ENCODE measurements at places on chromosomes 1 and 21.

DNA sequence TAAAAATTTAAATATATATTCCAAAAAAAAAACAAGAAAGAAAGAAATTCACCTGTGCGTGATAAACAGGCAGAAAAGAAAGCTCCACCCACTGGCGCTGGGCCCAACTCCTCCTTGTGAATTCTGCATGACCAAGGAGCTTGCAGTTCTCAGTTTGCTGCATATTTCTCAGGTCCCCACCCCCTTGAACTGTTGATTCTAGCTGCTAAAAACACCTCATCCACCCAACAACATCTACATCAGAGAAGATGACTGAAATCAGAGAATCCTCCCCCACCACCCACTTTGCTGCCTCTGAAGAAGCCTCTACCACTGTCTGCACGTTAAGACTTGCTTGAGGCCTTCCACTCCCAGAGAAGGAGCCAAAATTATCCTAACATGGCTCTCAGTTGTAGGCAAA is 104.8 kb downstream of the RGS2 start:
- DNase-seq: no peak

DNA sequence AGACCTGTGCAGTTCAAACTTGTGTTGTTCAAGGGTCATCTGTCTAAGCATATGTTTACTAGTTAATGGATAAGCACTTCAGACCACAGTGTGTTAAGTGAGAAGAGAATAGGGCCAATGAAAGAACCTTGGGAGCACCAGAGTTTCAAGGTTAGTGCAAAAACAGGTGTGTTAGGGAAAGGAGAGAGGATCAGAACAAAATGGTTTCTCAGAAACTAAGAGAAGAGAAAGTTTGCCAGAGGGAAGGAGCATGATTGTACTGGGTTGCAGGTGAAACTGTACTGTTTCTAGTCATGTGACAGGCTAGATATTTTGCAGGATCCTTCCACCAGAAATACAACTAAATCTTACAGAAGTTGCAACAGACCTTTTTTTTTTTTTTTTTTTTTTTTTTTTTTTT is 23.3 kb downstream of the RPRD2 start:
- DNase-seq: no peak

- no peak for DNase-seq
Measured at GRCh38 chr21:27954543-27955165, 987.8 kb upstream of the ADAMTS5 start.

- DNase-seq: no peak
Measured at GRCh38 chr1:75328691-75329090, 194.5 kb downstream of the LHX8 start.

GRCh38 chr1:3014443-3015268 is 6.6 kb upstream of the ACTRT2 start:
- no peak for DNase-seq

- no peak for DNase-seq
Measured at GRCh38 chr1:211829343-211830054, 1.1 kb downstream of the LPGAT1 start.

DNA sequence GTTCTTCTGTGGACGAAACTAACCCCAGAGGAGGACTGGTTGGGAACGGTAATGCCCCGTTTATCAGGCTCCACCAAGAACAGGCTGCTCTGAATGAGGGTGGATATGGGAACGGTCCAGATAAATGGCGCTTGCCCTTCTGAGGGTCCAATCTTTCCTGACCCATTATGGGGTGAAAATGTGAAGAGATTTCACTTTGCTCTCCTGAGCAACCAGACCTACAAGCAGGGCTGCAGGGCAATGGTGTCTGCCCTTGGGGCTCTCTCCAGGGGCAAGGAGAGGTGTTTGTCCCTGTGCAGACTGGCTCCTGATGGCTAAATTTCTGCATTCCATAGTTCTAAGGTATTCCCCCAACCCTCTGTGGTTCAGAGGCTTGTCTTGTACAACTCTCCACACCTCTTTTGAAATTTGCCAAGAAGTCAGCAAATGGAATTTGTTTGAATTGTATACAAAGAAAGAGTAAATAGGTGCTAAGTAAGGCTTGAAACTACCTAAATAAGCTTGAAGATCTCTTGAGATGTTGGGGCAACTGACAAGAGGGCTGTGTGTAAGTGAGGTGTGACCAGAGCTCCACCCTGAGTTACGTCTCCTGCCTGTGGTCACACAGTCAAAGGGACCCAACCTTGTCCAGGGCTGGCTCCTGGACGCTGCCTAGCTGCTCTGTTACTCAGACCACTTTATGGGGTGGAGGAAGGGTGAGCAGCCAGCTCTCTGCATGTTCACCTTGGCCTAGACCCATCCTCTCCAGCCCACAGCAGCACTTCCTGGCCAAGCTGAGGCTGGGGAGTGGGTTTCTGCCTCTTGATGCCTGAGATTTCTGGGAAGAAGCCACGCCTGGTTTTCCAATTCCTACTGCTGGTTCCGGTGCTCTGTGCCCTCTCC is 24.8 kb downstream of the SLC2A1 start:
- DNase-seq: no peak

Data from activated CD4-positive, alpha-beta T cell treated with anti-CD3 and anti-CD28 coated beads, Interleukin-2, amount 10 ng/mL, durations not matched to agents 7 days and 5 days (primary cell).